ENCODE measurements at places on chromosomes 4 and X.

- no peak for DNase-seq
These were observed 87.0 kb downstream of the COL25A1 start for GRCh38 chr4:109215506-109215905.

GRCh38 chrX:153863251-153863991 lies 22.6 kb downstream of the L1CAM start:
- no peak for DNase-seq

DNA sequence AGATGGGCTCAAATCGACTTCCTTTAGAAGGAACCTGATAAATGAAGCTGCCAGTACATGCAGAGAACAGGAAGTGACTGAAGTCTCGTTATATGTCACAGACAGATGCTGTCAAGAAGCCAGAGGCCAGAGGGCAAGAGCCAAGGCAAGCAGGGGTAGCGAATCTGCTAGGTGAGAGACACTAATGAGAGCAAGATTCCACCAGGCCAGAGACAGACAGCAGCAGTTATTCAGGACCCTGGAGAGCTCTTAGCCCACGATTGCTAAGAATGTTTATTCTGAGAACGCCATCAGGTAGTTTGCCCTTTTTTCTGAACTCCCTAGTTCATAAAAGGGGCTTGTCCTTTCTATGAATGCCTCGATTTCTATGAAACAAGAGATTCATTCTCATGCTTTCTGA lies 73.7 kb downstream of the BEND2 start:
- no peak for DNase-seq

DNA sequence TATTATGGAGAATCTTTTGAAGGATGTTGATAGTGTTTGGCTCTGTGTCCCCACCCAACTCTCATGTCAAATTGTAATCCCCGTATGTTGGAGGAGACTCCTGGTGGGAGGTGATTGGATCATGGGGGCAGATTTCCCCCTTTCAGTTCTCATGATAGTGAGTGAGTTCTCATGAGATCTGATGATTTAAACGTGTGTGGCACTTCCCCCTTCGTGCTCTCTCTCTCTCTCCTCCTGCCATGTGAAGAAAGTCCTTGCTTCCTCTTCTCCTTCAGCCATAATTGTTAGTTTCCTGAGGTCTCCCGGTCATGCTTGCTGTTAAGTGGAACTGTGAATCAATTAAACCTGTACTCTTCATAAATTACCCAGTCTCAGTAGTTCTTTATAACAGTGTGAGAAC lies 166.1 kb upstream of the NUDT6 start:
- no peak for DNase-seq

- DNase-seq: no peak
These were observed 141.3 kb upstream of the VCX3B start for GRCh38 chrX:8323356-8323755.

DNA sequence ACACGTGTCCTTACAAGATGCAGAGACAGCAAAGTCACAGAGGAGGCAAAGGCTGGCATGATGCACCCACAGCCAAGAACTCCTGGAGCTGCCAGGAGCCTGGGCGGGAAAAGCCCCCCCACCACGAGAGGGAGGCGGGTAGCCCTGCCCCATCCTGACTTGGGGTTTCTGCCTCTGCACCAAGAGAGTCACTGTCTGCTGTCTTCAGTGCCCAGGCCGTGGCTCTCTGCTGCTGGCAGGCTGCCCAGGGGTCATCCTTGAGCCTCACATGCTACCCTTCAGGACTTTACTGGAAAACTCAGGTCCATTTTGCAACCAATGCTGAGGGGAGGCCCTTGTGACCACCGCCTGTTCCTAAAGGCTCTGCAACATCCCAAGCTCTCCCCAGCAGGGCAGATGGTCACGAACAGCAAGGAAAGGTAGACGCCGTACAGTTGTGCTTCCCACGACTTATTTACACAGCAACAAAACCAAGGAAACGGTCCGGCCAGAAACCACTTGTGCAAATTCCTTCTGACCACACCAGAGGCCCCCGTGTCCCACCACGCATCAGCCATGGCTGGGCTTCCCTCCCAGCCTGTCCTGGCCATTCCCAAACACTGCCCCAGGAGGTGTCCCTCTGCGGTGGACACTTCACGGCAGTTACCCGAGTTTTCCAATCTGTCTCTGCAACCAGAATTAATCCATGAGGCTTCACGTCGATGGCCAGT lies 56.9 kb downstream of the ACOX3 start:
- DNase-seq: no peak

- no peak for DNase-seq
These were observed 5.1 kb downstream of the STARD8 start for GRCh38 chrX:68652326-68653170.

DNA sequence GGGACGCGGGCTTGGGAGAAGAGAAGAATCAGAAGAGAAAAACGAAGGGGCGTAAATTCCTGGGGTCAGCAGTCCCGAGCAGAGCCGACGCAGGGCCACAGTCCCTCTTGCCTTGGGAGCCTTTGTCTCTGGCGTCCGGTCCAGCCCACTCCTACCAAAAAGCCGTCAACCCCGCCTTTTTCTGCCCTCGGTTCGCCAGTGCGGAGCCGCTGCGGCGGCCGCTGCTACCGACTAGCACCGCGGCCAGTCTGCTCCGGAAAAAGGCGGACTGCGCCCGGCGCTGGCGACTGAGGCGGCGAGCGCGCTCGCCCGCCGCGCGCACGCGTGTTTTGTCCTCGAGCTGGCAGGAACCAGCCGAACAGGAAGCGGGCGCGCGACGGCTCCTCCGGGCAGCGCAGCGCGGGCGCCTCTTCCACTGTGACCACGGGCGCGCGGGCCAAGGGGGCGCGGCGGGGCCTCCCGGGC lies 502 bp downstream of the HNRNPDL start:
- no peak for DNase-seq

GRCh38 chr4:94214703-94215319 lies 7.1 kb downstream of the SMARCAD1 start:
- no peak for DNase-seq

GRCh38 chrX:97060020-97060419 lies 176.3 kb downstream of the RPA4 start:
- no peak for DNase-seq

GRCh38 chr4:96354036-96354712 lies 514.3 kb downstream of the PDHA2 start:
- DNase-seq: peak; percentile 6

Measured in Ammon's horn (tissue), 1 donor.